SJSA1 (cell line): ENCODE measurements at places on chromosomes 7 and 10.

GRCh38 chr10:78511324-78512204, 477.9 kb downstream of the RPS24 start:
- DNase-seq: no peak

GRCh38 chr10:44183667-44184632, 200.9 kb downstream of the CXCL12 start:
- DNase-seq: no peak

DNA sequence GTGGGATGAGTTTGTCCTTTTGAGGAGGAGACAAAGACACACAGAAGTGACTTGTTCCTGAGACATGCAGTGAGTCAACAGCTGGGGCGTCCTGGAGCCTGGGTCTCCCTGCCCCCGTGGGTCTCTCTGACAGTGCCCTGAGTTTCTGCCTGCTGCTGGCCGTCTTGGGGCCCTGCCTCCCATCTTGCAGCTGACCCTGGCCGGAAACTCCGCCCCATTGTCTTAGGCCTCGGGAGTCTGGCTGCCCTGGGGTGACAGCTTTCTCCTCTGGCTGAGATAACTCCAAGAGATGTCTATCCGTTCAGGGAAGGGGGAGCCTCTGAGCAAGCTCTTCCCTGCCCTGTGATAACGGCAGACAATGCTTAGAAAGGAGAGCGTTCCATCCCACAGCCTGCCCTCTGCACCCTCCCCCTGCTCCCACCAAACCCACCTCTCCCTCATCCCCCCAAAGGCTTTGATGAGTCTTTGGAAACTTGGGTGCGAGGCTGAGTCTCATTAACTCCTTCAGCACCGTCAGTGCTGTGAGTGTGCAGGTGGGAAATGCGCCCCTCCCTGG, 69.5 kb upstream of the PODXL start:
- DNase-seq: peak; percentile 97

- no peak for DNase-seq
These were observed 52.6 kb downstream of the BPGM start for GRCh38 chr7:134699021-134699818.

- no peak for DNase-seq
These were observed 75.1 kb upstream of the INSIG1 start for GRCh38 chr7:155222573-155222972.

GRCh38 chr7:18495412-18496340, at the start of gene HDAC9:
Gene HDAC9, plus strand, starts transcription at chr7:18495749. Its CDS starts 554 bp downstream, at chr7:18496303.
- DNase-seq: no peak

DNA sequence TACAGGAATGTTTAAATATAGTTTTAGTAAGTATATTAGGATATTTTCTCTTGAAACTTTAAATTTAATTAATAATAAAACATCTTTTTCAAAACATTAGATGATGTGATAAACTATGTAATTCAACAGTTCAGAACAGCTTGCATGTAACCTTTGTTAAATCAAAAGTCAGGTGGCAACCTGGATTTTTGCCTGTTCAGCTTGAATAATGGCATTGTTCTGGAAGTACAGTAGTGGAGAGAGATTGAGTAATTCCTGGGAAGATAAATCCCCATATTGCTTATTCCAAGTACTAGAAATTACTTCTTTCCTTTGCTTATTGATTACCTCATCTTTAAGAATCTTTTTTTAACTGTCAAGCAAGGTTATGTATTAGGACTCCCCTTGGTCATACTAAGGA, 20.1 kb upstream of the CFTR start:
- no peak for DNase-seq
